ENCODE measurements at places on chromosomes 1 and 21.

DNA sequence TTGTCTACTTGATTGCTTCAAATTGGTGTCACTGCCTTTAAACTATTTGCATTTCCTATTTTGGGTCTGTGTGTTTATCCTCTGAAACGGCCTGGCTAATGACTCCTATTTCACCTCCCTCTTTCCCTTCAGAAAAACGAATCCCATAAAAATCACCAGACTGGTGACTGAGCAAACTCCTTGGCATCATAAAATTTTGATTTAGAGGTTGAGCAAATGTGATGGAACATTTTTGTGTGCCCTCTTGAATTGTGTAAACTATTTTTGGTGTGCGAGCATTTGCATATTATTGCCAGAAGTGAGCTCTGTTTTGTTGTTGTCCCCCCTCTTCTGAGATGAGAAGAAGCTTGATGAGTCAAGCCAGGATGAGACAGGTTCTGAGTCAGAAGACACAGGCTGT lies 316.1 kb downstream of the AJAP1 start:
- no peak for DNase-seq

DNA sequence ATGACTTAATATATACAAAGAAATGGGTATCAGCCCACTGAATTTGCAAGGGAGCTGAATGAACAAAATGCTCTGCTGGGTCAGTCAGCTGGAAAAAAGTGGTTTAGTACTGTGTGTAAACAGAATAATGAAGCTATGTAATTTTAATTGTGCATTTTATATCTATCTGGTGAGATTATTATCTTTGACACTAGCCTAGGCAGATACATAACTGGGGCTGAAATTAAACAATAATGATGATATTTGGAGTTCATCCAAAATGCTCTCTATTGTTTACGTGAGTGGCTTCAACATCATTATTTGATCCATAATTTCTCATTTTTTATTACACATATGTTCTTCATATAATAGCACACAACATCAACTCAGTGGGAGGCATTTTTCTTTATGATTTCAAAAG lies 208.5 kb upstream of the SNX7 start:
- DNase-seq = no peak

GRCh38 chr1:180911640-180912191 lies 981 bp upstream of the KIAA1614 start:
- no peak for DNase-seq

GRCh38 chr1:109274533-109275476 lies 8.1 kb downstream of the PSRC1 start:
- DNase-seq = peak; percentile 85

DNA sequence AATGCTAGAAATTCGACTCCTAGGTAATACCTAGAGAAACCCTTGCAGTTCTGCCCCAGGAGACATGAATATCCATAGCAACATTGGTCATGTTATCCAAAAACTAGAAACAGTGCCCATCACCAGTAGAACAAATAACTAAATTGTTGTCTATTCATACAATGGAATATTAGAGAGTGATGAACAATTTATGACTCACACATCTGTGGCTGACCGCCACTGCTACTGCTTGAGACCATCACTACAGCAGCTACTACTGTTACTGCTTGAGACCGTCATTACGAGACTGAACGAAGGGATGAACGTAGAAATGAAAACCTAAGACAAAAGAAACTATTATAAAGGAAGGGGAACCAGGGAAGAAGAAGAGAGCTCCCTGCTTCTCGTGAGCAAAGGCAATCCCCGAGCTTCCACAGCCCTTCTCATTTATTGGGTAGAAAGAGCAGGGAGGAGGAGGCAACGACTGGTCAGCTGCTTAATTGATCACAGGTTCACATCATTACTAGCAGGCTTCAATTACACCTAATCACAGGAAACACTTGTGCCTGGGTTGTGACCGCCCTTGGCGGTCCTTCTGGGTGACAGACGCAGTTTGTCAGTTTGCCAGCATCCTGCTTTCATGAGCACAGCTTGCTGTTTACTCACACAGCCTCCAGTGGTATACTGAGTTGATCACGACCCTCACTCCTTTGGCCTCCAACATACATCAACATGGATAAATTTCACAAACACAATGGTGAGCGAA lies 14.1 kb upstream of the PADI4 start:
- DNase-seq = no peak

DNA sequence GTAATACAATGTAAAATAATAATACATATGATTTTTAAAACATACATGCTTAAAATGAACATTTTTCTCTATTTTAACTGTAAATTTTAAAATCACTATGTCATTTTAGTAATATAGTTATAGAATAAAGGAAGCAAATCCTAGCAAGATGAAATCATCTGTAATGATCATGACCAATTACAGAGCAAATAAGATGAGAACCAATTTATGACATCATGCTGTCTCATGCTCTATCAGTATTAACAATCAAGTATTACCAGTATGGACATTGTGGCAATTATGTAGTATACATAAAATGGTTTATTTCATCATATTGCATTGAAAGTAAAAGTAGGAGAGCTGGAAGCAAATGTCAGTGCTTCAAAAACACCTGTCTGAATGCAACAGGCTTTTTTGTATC lies 255.0 kb downstream of the VAV3 start:
- DNase-seq = no peak

GRCh38 chr1:170624146-170624545 lies 39.8 kb upstream of the PRRX1 start:
- DNase-seq = no peak

DNA sequence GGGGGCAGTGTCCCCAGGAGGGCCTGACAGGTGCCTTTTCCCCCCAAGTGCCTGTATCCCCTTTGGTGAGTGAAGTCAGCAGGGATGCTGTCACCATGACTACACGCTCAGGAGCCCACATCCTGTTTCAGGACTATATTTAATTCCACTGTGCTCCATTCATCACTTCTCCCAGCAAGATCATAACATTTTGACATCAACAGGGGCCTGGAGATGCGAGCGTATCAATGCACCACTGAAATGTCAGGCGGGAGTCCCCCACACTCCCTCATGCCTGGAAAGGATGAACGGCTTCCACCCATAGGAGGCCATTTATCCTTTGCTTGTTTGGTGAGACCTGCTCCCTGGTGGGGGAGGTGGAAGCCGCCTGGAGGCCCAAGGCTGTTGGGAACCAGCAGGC lies 119.1 kb downstream of the PTPRU start:
- DNase-seq = no peak

DNA sequence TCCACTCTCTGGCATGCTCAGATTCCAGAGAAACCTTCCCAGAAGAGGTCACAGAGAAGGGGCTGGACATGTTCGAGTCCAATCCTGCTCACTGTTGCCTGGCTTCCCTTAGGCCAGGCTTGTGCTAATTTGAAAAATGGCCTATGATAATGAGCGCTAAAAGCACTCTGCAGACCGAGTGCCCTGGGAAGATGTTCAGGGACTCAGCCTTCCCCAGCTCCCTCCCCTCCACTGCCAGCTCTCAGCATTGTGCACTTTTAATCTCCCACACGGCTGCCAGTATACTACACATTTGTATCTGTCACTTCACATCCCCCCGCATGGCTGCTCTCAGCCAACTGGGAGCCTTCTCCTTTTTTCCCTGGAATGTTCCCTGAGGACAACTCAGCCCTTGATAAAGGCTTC lies 24.1 kb downstream of the FAM163A start:
- DNase-seq = no peak

DNA sequence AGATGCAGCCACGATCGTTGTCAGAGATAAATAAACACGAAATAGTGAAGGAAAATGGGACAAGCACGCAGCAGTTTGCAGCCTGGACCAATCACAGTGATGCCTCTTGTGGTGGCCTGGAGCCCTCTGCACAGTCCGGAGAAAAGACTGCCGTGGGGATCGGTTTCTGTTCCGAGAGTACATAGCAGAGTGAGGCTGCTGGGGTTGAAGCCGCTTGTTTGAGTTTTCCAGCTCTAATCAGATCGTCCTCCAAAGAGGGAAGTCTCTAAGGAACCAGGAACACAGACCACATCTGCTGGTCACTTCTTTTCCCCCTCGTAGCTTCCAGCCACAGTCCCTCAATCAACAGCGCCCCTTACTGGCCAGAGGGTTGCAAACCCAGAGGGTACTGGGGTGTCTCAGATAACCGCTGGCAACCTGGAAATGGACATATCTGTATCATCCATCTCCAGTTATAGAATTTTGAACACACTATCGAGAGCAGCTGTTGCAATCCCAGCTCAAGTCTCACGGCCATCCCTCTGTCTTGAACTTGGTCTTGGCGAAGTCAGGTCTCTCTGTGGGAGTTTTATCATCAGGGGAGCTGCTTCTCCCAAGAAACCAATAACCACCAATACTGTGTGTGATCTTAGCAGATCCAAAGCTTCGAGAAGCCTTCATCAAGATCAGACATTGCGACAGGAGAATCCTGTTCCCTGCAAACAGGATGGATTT lies 57.4 kb downstream of the OLIG1 start:
- DNase-seq = peak; percentile 46

- DNase-seq = no peak
Observed at GRCh38 chr1:157008502-157008901, 37.0 kb downstream of the ARHGEF11 start.

DNA sequence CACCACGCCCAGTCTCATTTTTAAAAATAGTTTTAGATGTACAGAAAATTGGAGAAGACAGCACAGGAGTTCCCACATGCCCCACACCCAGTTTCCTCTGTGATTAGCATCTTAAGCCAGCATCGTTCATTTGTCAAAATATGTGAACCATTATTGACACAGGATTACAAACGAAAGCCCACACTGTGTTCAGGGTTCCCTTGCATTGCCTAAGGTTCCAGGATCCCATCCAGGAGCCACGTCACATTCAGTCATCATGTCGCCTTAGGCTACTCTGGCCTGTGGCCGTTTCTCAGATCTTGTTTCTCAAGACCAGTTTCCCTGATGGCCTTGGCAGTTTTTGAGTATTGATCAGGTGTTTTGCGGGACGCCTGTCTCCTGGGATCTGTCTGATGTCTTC lies 34.7 kb upstream of the TNFRSF1B start:
- no peak for DNase-seq

GRCh38 chr1:225934711-225935110 lies 6.3 kb downstream of the LEFTY2 start:
- no peak for DNase-seq

- DNase-seq = no peak
Observed at GRCh38 chr1:198778049-198778448, 139.2 kb downstream of the PTPRC start.

DNA sequence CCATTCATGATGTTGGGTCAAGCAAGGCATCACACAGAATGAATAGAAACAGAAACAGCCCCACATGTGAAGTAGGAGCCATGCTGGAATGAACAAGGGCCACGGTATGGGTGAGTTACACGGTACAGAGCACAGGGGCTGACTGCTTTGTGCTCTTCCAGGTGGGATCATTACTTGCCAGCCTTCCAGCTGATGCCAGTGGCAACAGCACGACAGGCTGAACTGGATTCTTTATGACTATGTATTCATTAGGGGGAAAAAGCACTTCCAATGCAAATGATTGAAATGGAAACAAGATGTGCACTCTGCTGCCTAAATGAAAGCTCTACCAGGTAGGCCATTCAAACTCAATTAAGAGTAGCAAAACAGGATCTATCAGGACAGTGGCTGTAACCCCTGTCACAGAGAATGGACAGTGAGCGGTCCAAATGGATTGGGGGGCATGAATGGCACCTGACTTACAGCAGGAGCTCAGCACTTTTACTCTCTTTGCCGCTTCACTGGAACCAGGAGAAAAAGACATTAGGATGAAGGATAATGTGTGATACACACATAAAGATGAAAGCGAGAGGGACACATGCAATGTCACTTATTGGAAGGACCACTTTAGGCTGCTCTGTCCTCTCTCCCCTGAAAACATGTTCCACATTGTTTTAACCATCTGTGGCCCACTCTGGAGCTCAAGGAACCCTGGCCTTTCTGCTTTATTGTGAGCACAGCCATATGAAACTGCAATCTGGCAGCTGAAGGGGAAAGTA lies 23.4 kb upstream of the IRF2BP2 start:
- no peak for DNase-seq

GRCh38 chr1:5562769-5563168 lies 429.5 kb downstream of the NPHP4 start:
- DNase-seq = no peak

DNA sequence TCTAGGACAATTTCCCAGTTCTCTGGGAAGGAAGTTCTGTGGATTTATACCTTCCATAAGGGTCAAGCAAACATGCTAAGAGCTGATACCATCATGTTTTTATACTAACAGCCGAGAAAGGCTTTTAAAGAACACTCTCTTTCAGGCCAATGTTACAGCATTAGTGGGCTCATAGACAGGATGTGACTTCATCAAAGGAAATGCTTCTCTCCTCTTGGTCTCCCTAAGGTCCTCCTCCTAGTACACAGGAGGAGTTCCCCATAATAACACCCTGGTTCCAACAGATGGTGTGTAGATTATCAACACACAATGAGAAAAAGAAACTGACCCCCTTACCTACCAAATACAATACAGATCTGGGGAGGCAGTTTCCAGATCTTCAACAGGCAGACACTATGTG lies 26.7 kb upstream of the GLIS1 start:
- peak; percentile 14 for DNase-seq

DNA sequence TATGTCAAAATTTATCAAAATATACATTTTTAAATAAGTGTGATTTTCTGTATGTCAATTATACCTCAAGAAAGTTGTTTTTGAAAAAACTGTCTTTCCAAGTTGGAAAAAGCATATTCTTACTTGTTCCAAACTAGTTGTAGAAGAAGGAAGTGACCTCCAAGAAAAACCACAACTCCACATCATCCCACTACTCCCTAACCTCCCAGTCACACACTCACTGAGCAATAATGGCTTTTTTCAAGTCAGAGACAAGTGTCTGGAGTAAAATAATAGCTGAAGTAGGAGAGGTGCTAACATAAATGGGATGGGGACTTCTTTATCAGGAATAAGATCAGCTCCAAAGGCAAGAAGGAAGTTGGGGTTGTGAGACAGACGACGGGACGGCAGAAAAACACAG lies 13.4 kb downstream of the EPRS1 start:
- DNase-seq = no peak

- DNase-seq = no peak
Observed at GRCh38 chr1:6059866-6060265, 14.2 kb downstream of the KCNAB2 start.

DNA sequence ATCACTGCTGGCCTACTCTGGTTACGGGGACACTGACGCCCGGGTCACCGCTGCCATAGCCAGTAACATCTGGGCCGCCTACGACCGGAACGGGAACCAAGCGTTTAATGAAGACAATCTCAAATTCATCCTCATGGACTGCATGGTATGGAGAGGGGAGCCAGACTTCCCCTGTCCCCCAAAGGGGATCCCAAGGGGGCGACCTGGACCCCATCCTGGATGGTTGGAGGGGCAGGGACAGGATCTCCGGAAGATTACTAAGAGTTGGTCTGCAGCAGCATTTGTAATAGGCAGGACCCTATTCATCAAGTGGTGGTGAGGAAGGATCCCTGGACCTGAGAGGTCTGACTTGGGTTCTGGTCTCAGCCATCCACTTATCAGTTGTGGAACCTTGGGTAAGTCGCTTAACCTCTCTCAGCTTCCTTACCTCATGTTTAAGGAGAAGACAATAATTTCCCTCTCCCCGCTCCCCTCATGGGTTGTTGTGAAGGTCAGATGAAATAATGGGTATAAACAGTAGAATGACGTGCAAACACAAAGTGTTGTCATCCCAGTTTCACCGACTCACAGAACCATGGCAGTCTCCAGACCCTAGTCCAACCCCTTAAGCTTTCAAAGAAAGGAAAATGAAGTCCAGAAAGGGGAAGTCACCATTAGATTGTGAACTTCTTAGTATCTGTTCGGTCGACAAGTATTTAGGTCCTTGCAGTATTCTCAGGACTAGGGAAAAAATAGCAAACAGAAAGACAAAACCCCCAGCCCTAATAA lies 883 bp downstream of the LAMTOR2 start:
- no peak for DNase-seq

Measured in Caki2 (cell line).